Chondrocyte (in vitro differentiated cells): ENCODE measurements at places on chromosomes 11 and 22.

GRCh38 chr11:84566671-84567070 lies 1060.5 kb downstream of the DLG2 start:
- no peaks in the 10 kb centered on the region for H3K4me1 ChIP-seq
- no peak for DNase-seq

DNA sequence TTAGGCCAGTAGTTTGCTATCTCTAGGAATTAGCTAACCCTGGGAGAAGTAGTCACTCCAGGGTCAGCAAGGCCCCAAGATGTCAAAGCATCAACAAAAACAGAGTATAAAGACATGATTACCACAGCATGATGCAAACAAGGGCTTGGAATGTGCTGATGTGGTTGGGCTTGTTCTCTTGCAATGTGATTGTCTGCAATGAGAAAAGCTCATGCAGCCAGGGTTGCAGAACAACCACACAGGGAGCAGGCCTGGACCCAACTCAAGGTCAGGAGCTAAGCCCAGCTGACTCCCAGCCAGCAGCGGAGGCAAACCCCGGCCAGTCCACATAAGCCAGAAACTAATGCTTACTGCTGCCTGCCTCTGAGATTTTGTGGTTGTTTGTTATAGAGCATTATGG lies 132.4 kb upstream of the ZC3H12C start:
- H3K27me3 ChIP-seq, result no peaks in the 10 kb centered on the region
- H3K36me3 ChIP-seq, result no peaks in the 10 kb centered on the region
- H3K27ac ChIP-seq, result no peak overlapping the region
- no peak for DNase-seq

DNA sequence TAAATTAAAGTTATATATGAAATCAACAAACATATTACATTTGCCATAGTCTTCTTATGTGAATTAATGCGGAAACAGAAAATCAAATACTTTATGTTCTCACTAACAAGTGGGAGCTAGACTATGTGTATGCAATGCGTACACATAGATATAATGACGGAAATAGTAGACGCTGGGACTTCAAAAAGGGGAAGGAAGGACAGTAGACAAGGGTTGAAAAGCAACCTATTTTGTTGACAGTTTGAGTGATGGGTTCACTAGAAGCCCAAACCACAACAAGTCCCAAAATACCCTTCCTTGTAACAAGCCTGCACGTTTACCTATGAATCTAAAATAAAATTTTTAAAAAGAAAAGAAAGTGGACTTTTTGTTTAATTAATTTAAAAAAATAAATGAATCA lies 430.8 kb upstream of the CNTN5 start:
- no peak for DNase-seq
- no peaks in the 10 kb centered on the region for H3K27me3 ChIP-seq
- no peaks in the 10 kb centered on the region for H3K36me3 ChIP-seq
- H3K4me3 ChIP-seq, result no peak overlapping the region
- no peaks in the 10 kb centered on the region for H3K4me1 ChIP-seq

DNA sequence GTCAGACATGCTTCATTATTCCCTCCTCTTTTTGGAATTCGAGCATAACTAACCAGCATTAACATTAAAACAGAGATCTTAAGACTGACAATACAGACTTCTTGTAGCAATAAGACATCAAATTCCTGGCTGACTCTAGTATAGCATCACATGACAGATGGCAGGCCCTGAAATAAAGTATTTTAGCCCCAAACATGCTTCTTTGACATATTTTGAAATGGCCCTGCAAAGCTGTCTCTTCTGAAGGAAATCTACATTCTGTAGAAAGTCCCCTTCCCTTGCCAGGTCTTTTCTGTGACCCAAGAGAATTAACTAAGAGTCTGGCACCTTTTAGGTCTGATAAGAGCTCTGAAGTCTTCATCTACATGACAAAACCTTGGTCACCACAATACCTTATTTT lies 38.5 kb upstream of the GNAZ start:
- DNase-seq, result no peak
- peaks cover 6% of the 10 kb centered on the region for H3K27me3 ChIP-seq
- no peaks in the 10 kb centered on the region for H3K4me1 ChIP-seq

DNA sequence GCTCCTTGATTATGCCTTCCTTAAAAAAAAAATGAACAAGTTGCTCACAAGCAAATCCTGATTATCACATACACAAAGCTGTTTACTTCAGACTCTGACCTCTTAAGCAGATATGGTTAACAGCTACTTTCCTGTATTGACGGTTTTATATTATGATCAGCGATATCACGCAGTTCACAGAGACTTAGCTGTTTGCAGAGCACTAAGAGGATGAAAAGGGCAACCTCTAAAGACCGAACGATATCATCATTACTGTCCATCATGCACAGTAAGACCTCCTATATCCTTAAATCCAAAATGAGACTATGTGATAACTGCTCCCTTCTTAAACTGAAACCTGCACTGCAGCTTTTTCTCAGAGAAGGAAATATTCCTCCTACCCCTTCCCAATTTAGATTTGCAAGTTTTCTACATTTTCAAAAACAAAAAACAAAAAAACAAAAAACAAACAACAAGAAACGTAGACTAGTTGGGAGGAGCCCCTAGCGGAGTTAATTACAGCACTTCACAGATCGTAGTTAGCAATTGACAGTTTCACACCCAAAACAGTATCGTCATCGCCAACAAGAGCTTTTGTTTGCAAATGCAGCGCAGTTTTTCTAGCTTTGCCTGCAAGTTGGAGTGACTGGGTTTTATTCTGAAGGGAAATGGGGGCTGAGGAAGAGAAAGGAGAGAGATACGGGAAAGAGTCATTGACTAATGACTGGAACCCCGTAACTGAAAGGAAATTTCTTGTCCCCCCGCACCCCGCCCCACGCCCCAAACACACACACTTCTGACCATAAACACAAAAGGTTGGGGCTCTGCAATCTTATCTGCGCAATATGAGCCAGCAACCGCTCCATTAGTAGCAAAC lies 1.2 kb downstream of the DDX6 start:
- no peaks in the 10 kb centered on the region for H3K36me3 ChIP-seq
- no peak for DNase-seq
- peak overlapping the region; percentile 99 for H3K27ac ChIP-seq
- no peaks in the 10 kb centered on the region for H3K27me3 ChIP-seq

DNA sequence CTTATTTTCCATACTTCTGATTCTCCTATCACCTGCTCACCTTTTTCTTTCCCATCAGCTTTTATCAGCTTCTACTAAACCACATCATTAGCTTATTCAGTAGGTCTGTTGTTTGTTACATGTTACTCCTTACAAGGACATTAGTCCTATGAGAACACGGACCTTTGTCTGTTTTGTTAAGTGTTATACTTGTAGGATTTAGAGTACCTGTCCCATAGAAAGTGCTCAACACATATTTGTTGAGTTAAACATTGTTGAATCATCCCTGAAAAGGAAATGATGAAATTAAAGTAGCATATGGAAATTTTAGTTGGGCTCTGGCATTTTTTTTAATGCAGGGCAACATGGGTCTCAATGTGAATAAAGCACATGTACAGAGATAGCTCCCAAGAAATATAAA lies 222.1 kb upstream of the CARD18 start:
- H3K27me3 ChIP-seq, result peaks cover 15% of the 10 kb centered on the region
- no peaks in the 10 kb centered on the region for H3K36me3 ChIP-seq
- H3K27ac ChIP-seq, result no peak overlapping the region

GRCh38 chr11:75286826-75287465 lies 46.4 kb downstream of the TPBGL start:
- peaks cover 3% of the 10 kb centered on the region for H3K4me1 ChIP-seq
- H3K36me3 ChIP-seq, result peaks cover 5% of the 10 kb centered on the region

DNA sequence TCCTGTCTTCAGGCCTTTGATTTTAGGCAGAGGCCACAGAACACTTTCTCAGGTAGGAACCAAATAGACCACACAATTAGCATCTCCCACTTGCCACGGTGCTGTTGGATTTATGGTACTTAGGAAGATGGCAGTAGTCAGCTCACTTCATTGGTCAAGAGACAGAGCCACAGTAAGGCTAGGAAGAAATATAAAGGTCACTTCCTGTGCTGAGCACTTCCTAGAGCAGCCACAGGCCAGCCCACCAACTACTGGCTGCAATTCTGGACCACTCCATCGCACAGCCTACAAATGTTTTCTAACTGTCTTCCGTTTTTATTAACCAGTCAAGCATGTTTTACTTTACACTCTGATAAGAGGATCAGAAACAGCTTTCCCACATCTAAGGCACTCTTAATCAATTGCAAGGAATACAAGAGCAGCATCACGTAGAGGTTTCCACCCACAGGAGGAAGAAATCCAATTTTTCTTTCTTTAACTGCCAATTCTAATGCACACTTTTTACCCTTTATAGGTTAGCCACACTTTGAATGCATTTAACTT lies 54.7 kb downstream of the ABTB2 start:
- no peak for DNase-seq
- no peaks in the 10 kb centered on the region for H3K36me3 ChIP-seq
- H3K4me1 ChIP-seq, result peaks cover 30% of the 10 kb centered on the region
